ENCODE measurements at places on chromosomes 7 and 10.

GRCh38 chr10:11119843-11120242 lies 102.2 kb downstream of the CELF2 start:
- DNase-seq = no peak

- peak; percentile 43 for DNase-seq
Measured at GRCh38 chr7:21253740-21254687, 173.9 kb upstream of the SP4 start.

DNA sequence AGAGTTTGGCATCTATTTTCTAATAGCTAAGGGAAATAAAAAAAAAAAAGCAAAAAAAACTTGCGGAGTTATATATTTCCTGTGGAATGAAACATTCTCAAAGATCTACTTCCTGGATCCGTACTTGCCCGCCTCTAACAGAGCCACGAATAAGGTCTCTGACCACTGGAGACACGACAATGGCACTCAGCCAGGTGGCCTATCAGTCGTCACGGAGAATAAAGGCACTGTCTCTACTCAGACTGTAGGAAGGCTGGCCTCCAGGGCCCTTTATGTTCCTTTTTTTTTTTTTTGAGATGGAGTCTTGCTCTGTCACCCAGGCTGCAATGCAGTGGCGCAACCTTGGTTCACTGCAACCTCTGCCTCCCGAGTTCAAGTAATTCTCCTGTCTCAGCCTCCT lies 58.7 kb downstream of the RGS10 start:
- no peak for DNase-seq

DNA sequence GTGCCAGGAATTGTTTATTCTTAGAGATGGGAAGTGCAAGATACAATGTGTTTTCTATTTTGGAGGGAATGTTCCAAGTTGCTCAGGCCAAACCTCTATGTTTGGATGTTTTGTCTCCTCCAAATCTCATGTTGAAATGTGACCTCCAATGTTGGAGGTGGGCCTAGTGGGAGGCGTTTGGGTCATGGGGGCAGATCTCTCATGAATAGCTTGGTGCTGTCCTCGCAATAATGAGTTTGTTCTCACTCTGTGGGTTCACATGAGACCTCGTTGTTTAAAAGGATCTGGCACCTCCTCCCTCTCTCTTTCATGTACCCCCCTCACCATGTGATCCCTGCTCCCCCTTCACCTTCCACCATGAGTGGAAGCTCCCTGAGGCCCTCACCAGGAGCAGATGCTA lies 8.3 kb upstream of the GDF10 start:
- DNase-seq = no peak

GRCh38 chr10:16950656-16951601 lies 133.7 kb upstream of the RSU1 start:
- no peak for DNase-seq

- DNase-seq = no peak
Measured at GRCh38 chr7:91193141-91193540, 71.1 kb upstream of the FZD1 start.

- no peak for DNase-seq
Measured at GRCh38 chr10:42952349-42952748, 124.5 kb upstream of the RET start.

- DNase-seq = peak; percentile 26
Measured at GRCh38 chr7:112009081-112009480, 197.1 kb downstream of the DOCK4 start.

DNA sequence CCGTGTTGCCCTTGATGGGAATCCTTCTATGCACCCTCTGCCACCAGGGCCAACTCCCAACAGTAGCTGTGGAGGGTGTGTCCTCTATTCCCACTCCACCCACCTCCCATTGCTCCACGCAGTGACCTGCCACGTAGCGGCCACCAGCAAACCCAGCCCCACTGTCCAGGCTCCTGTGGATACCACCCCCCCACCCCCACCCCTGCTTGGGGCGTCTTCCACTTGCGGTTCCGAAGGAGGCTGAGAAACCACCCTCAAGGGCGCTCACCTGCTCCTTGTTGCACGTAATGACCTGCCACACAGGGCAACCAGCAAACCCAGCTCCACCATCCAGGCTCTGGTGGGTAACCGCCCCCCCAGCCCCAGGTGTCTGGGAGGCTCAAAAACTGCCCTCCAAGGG lies 72.0 kb downstream of the DIP2C start:
- DNase-seq = no peak

- DNase-seq = no peak
Measured at GRCh38 chr7:91289633-91290254, 25.5 kb downstream of the FZD1 start.

- DNase-seq = no peak
Measured at GRCh38 chr7:32881074-32881982, 10.2 kb downstream of the KBTBD2 start.

- no peak for DNase-seq
Measured at GRCh38 chr7:100210805-100211204, 8.9 kb upstream of the PVRIG start.

GRCh38 chr7:47366211-47366610 lies 215.7 kb downstream of the TNS3 start:
- DNase-seq = no peak

- DNase-seq = no peak
Measured at GRCh38 chr10:84331091-84331490, 2.7 kb downstream of the CCSER2 start.

DNA sequence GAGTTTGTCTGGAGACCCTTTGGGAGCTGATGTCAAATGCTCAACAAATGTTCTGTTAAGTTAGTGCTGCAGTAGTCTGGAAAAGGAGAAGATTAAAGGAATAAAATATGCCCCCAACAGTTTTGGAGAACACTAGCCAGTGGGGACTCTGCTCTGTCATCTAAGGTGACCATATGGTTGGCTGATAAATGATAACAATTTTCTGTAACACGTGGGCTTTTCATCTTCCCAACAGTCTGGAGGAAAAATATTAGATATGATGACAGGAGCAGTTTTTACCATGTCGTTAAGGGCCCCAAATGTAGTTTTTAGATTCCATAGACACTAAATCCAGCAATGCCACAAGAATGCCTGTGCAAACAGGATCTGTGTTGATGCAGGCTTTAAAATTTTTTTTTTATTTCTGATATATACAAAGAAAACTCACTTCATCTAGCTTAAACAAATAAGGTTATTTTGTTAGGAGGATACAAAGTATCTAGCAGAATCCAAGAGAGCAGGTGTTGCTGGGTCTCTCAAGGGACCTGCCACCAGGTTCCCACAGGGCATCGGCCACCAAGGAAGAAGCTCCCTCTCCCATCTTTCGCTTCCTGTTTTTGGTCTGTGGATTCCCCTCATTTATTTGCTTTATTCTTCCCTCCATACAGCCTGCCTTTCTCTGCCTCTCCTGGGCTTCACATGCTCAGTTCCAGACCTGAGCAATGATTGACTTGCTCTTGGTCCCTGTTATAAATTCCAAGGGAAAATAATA lies 6.2 kb upstream of the CFAP58 start:
- DNase-seq = no peak

- no peak for DNase-seq
Measured at GRCh38 chr7:27147199-27148030, at the start of gene HOXA6. Gene HOXA6 (minus strand): TSS chr7:27147774. CDS start chr7:27147749, 25 bp downstream.

DNA sequence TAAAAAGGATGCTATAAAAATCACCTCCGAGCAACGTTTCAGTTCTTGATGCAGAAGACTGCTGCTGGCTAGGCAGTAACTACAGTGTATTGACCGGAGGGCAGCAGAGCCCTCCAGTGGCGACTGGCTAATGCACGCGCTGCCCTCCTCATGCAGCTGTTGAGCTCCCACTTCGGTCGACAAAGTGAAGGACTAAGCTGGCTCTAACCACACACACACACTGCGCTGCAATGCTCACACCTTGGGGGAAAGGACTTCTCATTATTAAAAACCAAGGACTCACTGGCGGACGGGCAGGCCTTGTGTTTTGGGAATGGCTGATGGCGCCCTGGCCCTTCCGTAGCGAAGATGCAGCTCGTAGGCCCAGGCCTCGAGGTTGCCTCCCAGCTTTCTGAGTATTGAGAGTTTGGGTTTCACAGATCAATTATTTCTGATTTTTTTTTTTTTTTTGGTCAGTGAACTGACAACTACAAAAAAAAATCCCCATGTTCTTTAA lies 120.9 kb upstream of the DIP2C start:
- DNase-seq = no peak

- DNase-seq = no peak
Measured at GRCh38 chr10:52961323-52961722, 188.7 kb upstream of the MBL2 start.

- no peak for DNase-seq
Measured at GRCh38 chr7:123242467-123243092, 42.8 kb upstream of the SLC13A1 start.

GRCh38 chr7:21942955-21943354 lies 2.7 kb downstream of the CDCA7L start:
- no peak for DNase-seq

GRCh38 chr7:150778014-150778737 lies 22.0 kb downstream of the TMEM176B start:
- no peak for DNase-seq

- DNase-seq = peak; percentile 43
Measured at GRCh38 chr7:107045195-107045960, 873 bp downstream of the PRKAR2B start.

DNA sequence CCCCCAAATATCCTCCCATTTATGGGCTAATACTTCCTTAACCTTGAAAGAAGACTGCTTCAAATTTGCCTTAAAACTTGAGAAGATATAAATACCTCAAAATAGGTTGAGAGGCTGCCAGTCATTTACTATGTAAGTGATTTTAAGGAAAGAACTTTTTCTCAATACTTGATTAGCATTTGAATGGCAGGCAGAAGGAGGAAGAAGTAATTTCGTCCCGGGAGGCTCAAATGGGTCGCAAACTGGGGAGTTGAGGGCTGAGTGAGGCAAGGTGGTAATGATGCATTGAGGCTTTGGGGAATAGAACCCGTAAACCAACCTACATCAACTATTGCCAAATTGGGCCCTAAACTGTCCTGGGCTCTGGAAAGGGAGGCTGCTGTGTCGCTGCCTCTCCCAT lies 11.1 kb downstream of the CAMK1D start:
- DNase-seq = no peak

DNA sequence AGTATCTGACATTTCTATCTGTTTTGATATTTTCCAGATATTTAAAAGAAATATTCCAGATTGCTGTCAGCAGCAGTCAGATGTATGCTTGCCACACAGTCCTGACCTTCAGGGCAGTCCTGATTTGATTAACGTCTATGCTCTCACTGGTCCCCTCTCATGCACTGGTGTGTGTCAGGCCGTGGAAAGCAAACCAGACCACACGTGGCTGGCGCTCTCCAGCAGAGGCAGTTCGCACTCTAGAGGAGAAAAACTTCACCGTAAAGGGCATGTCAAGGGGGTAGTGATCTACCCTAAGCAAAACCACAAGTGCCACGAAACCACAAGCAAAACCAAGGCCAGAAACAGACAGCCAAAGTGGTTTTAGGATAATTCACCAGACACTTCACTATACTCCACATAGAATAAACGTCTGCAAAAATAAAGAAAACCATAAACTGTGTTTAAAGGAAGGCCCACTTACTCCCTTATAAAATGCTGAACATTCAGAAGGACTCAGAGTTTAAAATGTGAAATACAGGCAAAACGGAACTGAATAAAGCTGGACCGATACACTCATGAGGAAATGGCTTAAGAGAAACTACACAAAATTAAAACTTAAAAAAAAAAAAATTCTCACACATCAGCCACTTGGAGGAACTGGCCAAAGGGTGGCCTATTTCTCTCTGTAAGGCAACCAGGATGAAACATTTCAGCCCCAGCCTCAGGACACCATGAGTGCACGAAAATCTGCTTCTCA lies 26.4 kb downstream of the PARP12 start:
- DNase-seq = peak; percentile 29

GRCh38 chr7:80806663-80807062 lies 112.2 kb downstream of the SEMA3C start:
- DNase-seq = no peak

GRCh38 chr7:12703881-12704280 lies 16.4 kb downstream of the ARL4A start:
- DNase-seq = no peak

- no peak for DNase-seq
Measured at GRCh38 chr7:128091106-128091505, 59.9 kb upstream of the LRRC4 start.

- DNase-seq = no peak
Measured at GRCh38 chr7:29229066-29229465, 34.5 kb downstream of the CHN2 start.

Data from inflammatory macrophage (primary cell).